Left renal pelvis (tissue), 4 donors: ENCODE measurements at places on chromosomes 1 and 21. TPM values are rescaled to one million over a fixed set of nuclear protein-coding genes. Genes with fewer than 3 reads are reported as not detected.

DNA sequence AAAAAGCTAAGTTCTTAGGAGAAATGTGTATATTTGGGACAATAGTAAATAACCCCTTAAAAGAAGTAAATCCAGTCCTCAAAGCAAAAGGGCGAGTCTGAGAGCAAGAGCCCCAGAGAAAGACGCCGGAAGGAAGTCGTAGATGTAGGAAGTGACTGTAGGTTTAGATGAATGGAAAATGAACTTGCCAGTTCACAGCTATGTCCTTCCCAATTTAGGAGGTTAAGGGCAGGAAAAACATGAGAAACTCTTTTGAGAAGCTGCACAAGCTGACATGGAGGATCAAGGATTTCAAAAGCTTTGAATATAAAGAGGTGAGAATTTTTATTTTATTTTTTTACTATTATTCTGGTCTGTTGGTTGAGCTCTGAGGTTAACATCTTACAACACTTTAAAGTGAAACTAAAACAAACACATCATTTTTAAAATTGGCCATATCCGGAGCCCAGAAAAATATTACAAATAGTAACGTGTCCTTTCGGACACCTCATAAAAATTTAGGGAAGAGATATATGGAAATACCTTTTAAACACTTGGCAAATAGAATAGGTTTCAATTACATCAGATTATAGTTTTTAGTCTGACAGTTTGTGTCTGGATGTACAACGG lies 1178.6 kb downstream of the MRPL39 start:
- DNase-seq = no peak

GRCh38 chr1:202663131-202663530 lies 47.1 kb downstream of the SYT2 start:
- no peak for DNase-seq

DNA sequence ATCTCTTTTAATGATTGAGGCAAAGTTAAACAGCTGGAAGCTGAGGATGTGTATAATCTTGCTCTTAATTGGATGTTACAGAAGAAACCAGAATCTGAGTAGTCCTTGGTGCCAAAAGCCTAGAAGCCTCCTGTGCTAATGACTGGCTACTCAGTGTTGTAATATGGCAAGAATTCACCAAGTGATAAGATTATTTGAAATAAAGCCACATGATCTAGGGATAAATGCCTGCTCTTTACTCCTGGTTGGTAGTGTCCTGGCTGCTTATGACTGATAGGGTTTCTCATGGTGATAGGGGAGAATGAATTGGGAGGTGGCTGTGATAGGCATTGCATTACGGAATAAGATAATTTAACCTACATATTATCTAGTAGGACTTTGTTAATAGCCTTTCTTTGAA lies 13.6 kb upstream of the MAB21L3 start:
- DNase-seq = no peak

The SLC16A4 gene
- 84.8 TPM for polyA plus RNA-seq

The SMCP gene
- polyA plus RNA-seq = not detected

The FCRL4 gene
- polyA plus RNA-seq = not detected

- DNase-seq = no peak
Observed at GRCh38 chr1:8674481-8674880, 143.0 kb downstream of the RERE start.

The ADGRL2 gene
- 151 TPM for polyA plus RNA-seq

- DNase-seq = no peak
Observed at GRCh38 chr1:81582467-81582986, 218.2 kb upstream of the ADGRL2 start.
